ENCODE measurements at places on chromosomes 3 and 15. TPM values are rescaled to one million over a fixed set of nuclear protein-coding genes. Genes with fewer than 3 reads are reported as not detected.

- DNase-seq, result no peak
These were observed 104.6 kb upstream of the ADAMTS9 start for GRCh38 chr3:64792445-64792844.

DNA sequence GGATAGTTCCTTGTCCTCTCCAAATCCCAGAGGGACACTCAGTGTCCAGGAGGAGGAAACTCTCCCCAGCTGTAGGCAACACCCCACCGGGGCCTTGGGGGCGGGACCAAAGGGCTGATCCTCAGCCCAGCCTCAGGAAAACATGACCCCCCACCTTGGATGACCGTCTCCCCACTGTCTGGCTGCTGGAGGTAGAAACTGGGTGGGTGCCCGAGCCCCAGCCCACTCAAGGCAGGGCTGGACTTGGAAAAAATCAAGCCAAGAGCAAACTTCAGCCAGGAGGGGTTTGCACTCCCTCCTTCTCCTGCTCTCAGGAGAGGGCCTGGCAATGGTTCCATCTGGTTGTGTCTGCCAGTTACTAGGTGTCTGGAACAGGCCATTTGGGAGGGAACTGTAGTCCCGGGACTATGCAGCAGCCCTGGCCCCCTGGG, 3.6 kb upstream of the RASL12 start:
- no peak for DNase-seq

DNA sequence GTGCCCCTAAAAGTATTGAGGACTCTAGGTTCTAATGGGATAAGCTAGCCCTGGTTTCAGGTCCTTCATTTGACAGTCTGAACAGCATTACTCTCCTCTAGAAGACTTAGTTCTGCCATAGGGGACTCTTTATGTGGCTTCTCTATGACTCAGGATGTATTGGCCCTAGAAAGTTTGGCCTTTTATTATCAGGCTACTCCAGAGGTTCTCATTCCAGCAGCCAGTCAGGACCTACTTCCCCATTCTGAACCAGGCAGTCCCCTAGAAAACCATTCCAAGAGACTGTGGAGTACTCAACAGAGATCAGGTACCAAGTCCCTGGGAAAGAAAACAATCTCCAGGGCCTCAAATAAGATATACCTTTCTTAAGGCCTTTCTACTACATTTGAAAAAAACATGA, 157.9 kb upstream of the TSPAN3 start:
- DNase-seq, result no peak

The ROPN1 gene
- total RNA-seq, result not detected

DNA sequence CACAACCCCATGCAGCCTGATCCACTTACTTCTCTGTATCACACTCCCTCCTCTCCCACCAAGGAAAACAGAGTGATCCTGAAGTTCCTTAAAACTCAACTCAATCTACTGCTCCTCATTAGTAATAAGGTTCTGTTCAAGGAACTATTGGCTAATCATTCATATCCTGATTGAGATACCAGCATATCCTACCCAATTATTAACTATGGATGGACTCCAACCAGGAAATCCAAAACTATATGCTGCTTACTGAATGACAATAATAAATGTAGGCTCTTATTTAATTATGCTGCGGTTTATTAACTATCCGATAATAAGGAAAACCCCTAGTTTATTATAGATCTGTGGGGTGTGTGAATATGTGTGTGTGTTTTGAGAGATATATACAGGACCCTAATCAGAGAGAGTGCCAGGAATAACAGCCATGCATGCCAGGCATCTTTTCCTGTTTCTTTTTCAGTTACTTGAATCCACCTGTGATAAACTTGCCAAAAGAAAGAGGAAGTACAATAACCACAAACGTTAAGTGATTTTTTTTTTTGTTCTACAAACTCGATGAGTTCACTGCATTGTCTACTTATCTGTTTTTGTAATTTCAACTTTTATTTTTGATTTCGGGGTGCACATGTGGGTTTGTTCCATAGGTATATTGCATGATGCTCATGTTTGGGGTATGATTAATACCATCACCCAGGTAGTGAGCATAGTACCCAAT, 1031.7 kb upstream of the CFAP20DC start:
- DNase-seq, result no peak

GRCh38 chr15:77446840-77447390, 26.2 kb downstream of the HMG20A start:
- DNase-seq, result no peak

GRCh38 chr3:114408736-114409670, 115.2 kb downstream of the TIGIT start:
- DNase-seq, result no peak

Data from H9 (cell line).